ENCODE measurements at places on chromosomes 11 and 22.

DNA sequence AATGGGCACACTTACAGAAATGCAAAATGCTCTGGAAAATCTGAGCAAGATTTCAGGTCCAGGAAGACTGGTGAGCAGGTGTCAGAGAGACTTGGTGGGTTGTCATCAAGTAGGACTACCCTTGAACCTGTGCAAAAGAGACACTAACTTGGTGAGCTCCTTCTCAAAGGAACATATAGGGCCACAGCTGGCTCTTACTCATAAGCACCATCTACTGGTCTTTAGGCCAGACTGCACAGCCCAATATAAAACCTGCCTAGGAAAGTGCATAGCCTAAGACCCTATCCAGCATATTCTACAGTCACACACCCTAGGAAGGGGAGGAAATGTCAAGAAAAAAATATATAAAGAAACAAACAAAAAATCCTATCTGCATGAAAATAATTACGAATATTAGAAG is 18.2 kb upstream of the OR10W1 start:
- DNase-seq = no peak

GRCh38 chr11:46020084-46020599 is 97.7 kb downstream of the LARGE2 start:
- DNase-seq = no peak

DNA sequence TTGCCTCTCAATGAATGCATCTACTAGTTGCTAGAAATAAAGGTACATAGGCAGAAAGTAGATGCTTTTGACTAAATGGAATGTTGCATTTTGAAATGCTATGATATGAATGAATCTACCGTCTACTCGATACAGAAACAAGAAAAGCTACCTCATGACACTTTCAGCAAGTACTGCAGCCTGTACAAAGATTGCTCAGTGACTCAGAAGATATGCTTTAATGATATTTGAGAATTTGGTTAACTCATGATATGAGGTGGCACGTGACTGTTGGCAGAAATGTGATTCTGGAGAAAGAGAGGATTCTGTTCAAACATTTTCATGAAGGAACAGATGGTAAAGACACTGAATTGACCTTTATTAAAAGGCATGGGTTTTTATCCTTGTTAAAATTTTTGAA is 76.0 kb downstream of the HSD17B12 start:
- DNase-seq = no peak

DNA sequence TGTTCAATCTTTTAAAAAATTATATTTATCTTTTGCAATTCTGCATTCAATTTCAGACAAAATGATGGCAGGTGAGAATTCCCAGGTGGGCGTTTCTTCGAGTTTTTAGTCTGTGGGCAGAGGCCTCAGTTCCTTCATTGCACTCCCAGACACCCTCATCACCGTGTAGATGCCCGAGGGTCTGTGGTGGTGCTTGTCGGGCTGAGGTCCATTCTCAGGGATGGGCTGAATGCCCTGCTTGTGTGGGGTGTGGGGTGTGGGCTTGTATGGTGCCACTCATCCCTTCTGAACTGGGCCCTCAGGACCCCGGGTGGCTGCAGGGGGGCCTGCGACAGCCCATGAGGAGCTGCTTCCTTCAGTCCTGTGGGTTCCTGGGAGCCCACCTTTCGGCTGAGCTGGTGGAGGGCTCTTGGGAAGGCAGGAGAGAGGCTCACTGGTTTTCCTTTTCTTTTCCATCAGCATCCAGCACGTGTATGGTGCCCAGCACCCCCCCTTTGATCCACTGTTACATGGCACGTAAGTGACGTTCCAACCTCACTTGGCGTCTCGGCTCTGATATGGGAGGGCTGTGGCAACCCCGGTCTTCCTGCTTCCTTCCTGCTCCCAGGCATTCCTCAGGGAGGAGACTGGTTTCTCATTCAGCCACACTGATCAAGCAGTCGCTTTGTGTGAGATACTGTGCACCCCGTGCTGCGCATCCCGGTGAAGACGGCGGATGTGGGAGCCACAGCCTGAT is 29.8 kb downstream of the TBC1D22A start:
- no peak for DNase-seq

DNA sequence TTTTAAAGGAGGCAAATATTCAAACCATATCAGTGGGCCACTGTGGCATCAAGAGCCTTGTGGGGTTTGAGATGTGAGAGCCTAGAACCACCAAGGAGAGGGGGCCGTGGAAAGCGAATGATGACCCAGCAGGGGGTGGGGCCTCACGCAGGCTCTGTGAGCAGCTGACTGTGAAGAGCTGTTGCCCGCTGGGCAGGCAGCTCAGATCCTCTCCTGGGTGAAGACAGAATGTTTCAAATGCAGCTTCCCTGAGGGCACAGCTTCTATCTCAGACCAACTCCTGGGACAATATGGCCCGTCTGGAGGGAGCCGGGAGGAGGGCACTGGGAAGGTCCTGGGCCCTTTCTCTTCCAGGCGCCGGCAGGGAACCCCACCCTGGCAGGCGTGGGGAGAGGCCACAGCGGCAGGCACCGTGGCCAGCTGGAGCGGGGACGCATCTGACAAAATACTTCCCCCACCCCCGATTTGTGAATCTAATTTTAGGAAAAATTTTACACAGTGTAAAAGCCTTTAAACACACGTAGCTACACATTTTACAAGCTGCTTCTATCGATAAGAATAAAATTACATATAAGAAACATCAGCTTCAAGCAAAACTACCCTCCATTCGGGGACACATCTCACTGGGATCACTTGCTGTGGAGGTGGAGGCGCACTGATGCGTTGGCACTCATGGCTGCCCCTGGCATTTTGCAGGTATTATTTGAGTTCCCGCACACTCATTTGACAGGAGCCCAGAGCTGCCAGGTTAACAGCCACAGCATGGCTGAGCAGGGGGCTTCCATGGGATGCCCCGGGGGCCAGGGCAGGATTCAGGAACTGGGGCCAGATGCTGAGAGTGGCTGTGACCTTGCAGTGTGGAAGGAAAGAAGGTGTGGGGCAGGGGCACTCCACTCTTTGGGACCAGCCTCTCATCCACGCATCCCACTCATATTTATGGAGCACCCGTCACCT is 40.3 kb downstream of the PARVG start:
- no peak for DNase-seq

DNA sequence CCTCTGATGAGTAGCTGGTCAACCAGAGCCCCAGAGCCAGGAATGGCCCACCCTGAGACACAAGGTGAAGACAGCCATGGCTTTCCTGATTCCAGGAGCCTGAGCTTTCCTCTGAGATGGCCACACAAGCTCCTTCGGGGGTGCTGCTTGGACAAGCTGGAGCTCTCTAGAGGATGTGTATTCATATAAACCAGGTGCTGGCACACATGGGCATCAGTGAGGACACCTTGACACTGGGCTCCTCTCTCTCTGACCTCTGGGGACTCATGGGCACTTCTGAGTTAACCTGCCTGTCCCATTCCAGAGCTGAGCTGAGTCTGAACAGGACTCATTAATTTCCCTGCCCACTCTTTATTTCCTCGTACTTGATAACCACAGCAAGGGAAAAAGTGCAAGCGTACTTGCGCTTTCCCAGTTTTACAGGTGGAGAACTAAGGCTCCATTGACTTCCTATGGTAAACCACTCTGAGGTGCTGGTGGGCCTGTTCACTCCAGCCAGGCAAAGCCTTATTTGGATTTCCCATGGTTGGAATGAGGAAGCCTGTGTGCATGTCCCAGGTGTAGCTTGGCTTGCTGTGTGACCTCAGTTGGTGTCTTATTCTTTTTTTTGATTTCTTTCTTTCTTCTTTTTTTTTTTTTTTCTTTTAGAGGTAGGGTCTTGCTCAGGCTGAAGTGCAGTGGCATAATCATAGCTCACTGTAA is 25.4 kb downstream of the INSC start:
- no peak for DNase-seq

- DNase-seq = no peak
These were observed 63.4 kb downstream of the FLI1 start for GRCh38 chr11:128757235-128757711.

- peak; percentile 44 for DNase-seq
These were observed 669 bp upstream of the BCR start for GRCh38 chr22:23179381-23180299.

GRCh38 chr22:29072979-29073617 is at the start of gene KREMEN1:
KREMEN1 (plus strand) TSS chr22:29073035; CDS start chr22:29073131, 96 bp downstream.
- DNase-seq = no peak

DNA sequence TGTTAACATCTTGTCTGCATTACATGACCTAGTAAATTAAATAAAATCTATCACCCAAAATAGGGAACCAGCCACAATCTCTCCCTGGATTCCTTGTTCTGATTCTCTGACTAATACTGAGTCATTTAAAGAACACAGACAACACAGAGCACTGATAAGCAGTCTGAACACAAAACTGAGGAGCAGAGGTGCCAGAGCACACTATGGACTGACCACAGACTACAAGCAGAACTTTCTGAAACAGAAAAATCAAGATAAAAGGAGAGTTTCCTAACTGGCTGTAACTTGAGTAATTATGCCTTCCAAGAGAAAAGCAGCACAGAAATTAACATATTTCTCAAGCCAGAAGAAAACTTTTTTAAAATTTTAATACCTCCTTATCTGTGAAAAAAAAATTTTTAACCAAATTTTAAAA is 128.8 kb downstream of the SGSM3 start:
- no peak for DNase-seq

DNA sequence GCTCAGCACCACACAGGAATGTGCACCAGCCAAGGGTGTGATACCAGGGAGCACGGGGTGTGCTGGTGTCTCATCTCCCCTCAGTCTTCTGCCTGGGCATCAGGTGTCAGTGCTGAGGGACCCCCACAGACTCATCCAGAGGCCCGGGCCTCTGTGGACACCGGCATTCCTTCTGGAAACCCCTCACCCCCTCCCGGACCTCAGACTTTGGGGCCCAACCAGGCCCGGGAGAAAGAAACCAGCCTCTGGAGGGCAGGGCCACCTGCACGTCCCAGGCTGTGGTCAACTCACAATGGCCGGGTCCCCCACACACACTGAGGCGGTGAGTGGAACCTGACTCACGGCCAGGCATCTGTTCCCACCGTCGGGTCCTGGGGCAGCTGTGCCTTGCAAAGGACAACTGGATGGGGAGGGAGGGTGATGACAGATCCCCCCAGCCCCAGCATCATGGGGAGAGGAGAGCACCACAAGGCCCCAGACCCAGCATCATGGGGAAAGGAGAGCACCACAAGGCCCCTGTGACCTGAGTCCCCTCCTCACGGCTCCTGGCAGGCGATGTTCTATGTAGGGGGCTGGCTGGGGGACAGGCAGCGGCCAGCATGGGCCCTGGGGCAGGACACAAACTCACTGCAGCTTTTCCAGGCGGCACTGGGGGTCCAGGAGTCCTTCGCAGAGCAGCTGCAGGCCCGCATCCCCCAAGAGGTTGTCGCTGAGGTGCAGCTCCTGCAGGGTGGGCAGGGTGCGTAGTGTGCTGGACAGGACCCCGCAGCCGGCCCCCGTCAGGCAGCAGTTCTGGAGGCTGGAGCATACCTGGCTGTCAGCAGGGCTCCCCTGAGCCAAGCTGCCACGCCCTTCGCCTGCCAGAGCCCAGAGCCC is 7.6 kb downstream of the RNH1 start:
- no peak for DNase-seq
